NCI-H2227 treated with DMSO at 0.1 percent for 48 hours (cell line): ENCODE measurements at places on chromosomes 5 and 9.

GRCh38 chr9:24698881-24699518, 153.3 kb upstream of the IZUMO3 start:
- no peak for DNase-seq

DNA sequence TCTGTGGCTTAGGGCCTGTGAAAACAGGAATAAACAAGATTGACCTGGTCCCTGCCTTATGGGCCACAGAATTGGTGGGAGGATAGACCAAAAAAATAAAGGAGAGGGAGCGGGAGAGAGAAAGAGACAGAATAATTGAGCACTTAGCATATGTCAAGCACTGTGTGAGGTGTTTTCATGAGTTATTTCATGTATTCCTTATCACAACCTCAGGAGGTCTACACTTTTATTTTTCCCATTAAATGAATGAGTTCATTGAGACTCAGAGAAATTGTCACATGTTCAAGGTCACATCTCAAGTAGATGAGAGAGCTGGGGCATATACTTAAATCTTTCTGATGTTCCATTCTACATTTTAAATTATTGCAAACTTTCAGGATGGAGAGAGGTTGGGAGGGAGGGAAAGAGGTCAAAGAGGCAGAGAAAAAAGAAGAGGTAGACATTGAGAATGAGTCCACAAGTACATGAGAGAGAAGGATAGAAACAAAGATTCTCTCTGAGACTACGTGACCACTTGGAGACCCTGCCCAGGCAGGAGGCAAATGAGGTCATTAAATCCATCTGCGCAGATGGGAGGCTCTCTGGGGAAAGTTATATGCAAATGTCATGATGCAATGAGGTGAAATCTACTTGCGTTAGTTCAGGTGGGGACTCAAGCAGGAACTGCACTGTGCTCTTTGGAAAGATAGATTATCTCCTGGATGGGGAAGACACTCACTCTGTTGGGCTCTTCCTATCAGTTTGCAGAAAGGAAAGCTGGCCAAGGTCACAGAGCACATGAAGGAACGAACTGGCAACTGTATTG, 241.5 kb downstream of the PAPPA start:
- no peak for DNase-seq

- no peak for DNase-seq
Measured at GRCh38 chr5:1858436-1858835, 24.3 kb downstream of the IRX4 start.

DNA sequence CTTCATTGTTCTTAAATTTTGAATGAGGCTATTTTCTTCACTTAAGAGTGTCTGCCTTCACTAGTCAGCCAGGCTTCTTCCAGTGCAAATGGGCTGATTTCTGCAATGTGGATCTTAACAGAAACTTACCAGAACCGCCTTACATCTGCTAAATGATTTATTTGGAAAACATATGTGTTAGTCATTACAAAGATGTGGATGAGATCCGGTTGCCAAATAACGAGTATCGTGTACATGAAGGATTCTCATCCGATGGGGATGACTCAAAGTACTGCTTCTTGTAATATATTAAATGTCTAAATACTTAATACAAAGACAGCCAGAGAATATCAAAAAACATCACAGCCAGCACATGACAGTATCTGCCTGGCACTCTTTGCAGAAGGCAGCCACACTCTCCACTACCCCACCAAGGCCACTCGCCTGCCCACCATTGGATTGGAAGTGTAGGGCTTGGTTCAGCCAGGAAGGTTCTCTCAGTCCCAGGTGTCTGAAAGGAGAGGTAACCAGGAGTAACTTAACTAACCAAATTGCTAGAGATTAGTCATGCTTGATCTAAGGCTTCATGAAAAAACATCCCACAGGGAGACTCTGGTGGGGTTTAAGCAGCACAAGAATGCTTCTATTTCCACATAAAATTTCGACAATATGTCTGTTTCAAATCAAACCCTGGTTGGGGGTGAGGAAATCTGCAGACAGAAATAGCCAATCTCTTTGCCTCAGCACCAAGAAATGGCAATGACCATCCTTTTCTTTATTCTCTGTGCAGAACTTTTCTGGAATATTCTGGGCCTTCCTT, 174.8 kb downstream of the GADD45G start:
- DNase-seq = no peak

- DNase-seq = no peak
Measured at GRCh38 chr9:1837453-1838084, 177.6 kb upstream of the SMARCA2 start.

DNA sequence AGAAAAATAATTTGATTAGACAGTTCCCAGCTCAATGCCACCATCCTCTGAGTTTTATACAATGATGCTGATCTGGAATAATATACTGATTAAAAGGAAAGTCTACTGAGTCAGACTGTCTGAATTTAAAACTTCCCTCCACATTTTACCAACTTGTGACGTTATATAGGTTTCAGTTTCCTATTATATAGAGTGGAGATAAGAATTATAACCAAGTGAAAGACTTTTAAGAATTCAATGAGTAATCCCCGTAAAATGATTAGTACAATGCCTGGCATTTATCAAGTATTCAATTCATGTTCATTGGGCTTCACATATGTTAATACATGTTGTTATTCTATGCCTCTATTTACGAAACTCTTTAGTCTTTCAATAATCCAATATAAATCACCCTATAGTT, 166.0 kb downstream of the CDH9 start:
- no peak for DNase-seq

GRCh38 chr9:80952363-80952922, 736.9 kb downstream of the TLE1 start:
- DNase-seq = peak; percentile 12

GRCh38 chr5:150209099-150209635, 19.3 kb downstream of the SLC6A7 start:
- DNase-seq = no peak

- no peak for DNase-seq
Measured at GRCh38 chr9:117886616-117887015, 182.4 kb downstream of the TLR4 start.

DNA sequence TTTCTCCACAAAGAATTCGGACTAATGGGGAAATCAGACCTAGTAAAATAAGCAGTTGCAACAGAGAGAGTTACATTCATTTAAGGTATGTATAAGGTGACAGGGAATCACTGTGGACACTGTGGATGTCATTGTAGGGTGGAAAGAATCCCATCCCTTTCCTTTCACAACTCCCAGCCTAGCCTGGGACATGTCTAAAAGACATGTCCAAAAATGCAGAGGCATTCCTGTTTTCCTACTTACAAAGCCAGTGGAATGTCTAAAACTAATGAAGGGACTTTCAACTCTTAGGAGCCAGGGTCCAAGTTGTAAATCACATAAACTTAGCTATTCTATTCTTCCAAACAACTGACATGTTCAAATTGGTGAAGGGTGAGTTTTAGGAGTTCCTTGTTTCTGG, 511.0 kb downstream of the PRELID2 start:
- no peak for DNase-seq

- no peak for DNase-seq
Measured at GRCh38 chr5:91179018-91179417, 204.1 kb downstream of the ARRDC3 start.

- DNase-seq = no peak
Measured at GRCh38 chr9:85723215-85723614, 18.5 kb downstream of the AGTPBP1 start.

- no peak for DNase-seq
Measured at GRCh38 chr9:792331-793260, 48.9 kb upstream of the DMRT1 start.

GRCh38 chr9:126630458-126631237, 16.9 kb downstream of the LMX1B start:
- DNase-seq = no peak

GRCh38 chr9:125632321-125633115, 74.5 kb downstream of the MAPKAP1 start:
- peak; percentile 15 for DNase-seq

DNA sequence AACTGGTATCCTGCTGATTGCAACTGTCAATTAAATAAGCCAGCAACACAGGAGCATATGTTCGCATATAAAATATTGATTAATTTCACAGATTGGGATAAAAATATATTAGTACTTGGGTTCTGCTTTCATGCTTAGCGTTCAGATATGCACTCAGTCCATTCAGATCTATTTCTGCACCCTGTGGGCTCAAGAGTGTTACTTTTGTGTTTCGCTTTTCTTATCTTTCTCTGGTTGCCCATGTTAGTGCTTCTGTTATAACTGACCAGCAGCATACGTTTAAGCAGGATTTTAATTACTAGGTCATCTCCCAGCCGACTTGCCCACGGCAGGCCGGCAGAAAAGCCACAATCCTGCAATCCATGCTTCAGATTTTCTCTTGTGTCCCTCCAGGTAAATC, 289.1 kb downstream of the EBF1 start:
- no peak for DNase-seq

GRCh38 chr5:79503794-79504495, 10.0 kb downstream of the HOMER1 start:
- DNase-seq = no peak

- peak; percentile 80 for DNase-seq
Measured at GRCh38 chr5:150409638-150410523, 2.8 kb downstream of the CD74 start.

DNA sequence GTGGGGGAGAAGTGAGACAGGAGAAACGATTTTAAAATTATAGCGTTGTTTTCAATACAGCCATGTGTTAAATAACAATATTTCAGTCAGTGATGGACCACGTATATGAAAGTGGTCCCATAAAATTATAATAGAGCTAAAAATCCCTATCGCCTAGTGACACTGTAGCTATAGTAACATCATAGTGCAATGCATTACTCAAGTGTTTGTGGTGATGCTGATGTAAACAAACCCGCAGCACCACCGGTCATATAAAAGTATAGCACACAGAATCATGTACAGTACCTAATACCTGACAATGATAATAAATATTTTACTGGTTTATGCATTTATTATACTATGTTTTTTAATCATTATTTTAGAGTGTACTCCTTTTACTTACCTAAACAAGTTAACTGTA, 407.4 kb upstream of the SEMA6A start:
- DNase-seq = no peak

DNA sequence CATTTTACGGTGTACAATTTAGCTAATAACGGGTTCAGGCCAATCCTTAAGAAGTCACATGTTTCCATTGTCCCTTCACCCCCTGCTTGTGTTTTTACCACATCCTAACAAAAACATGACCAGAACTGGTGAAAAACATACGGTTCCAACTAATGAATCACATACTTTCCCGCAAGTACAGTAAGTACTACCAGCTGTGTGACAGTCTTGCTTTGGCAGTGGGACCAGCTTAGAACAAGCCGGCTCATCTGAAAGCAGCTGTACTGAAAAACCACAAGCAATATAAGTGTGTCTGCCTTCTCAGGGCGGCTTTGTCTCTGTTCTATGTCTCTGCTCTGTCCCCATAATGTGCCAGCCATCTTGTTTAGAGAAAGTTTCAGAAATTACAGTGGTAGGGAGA, 242.5 kb downstream of the BNC2 start:
- peak; percentile 82 for DNase-seq

GRCh38 chr9:12884736-12885395, 110.0 kb downstream of the LURAP1L start:
- DNase-seq = peak; percentile 30

DNA sequence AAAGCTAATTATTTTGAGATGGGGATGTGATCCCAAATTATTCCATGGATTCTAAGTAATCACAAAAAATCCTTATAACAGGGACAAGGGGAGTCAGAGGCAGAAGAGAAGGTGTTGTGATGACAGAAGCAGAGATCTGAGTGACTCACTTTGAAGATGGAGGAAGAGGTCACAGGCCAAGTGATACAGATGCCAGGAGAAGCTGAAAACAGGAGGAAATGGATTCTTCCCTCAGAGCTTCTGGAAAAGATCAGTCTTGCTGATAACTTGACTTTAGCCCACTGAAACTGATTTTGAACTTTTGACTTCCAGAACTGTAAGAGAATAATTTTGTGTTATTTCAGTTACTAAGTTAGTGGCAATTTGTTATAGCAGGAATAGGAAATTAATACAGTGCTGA, 105.3 kb downstream of the GCNT1 start:
- no peak for DNase-seq

DNA sequence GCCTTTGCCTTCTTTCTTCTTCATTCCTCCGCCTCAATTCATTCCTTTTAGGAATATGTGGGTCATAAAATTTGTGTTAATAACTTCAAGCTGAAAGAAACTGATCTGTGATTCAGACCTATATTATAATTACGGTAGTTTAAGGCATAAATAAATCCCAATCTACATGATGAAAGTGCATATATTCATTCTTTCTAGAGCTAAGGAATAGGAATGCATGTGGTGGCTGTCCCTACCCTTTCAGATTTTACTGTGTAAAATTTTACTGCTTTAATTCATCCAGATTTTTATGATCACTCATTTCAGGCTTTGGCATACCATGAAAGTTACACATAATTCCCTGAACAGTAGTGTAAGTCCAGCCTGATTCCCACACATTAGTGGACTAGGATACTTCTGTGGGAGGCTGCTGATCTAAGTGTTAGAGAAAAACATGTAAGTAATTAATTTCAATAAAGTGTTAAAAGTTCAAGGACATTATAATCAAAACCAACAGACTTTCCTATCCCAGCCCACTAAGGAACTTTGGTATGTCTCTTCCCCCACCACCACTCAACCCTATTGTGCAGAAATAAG, 83.1 kb downstream of the HINT1 start:
- DNase-seq = no peak

DNA sequence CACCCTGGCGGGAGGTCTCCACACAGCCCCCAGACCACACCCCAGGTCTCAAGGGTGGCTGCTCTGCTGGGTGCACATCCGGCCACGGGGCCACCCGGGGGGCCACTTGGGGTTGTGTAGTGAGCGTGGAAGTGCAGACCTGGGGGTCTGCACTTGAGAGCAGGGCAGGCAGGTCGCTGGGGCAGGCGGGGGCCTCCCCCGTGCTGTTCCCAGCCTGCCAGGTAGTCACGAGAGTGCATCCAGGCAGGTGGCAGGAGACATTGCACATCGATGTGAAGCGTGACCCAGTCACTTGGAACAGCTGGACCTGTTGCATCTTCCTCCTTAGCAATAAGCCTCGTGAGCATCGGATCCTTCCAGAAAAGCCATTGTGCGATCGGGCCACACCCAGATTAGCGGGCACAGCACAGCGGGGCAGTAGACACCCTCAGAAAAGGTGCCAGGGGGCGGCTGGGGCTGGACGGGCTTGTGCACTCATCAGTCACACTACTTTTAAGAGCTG, 4.8 kb upstream of the ENTPD8 start:
- DNase-seq = no peak

- no peak for DNase-seq
Measured at GRCh38 chr5:75551471-75551870, 39.8 kb downstream of the POLK start.

GRCh38 chr5:8134609-8135008, 265.7 kb downstream of the MTRR start:
- no peak for DNase-seq

- no peak for DNase-seq
Measured at GRCh38 chr9:4933177-4933576, 51.9 kb upstream of the JAK2 start.

- no peak for DNase-seq
Measured at GRCh38 chr5:73564675-73565074, 764 bp downstream of the ANKRA2 start.

DNA sequence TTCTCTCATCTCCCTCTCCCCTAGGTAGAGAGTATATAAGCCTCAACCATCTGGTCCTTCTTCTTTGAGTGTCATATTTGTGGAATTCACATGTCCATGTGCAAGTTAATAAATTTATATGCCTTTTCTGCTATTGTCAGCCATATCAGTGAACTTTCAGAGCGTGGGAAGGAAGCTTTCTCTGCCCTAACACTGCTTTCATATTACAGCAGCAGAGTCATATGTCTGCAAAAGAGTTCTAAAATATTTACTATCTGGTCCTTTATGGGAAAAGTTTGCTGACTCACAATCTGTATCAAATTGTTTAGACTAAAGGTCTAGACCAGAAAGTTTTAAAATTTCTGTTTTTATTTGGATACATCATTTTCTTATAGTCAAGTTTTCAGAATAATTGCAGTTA, 669.0 kb downstream of the LRRC70 start:
- DNase-seq = no peak
